Activated CD8-positive, alpha-beta T cell treated with anti-CD3 and anti-CD28 coated beads for 36 hours (primary cell): ENCODE measurements at places on chromosomes 3 and 15.

DNA sequence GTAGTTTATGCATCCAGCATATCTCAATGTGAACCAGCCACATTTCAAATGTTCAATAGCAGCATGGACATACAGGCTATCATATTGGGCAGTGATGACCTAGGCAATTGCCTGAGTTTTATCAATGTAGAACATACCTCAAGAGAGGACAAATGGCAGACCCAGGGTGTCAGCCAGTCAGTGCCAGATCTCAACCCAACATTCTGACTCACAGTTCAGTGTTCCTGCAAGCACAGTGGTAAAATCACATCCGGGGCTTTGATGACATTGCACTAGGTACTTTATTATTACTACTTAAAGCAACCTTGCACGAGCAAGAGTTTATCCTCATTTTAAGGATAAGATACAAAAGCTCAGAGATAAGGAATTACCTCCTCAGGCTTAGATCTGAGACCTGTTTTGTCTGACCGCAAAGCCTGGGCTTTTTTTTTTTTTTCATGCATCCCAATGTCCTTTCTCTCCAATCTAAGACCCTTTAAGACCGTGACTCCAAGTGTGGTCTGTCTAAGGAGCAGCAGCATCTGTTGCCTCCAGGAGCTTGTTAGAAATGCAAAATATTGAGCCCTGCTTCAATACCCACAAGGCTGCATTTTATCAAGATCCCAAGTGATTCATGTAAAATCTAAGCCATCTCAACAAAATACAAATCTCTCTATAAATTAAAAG is 60.1 kb downstream of the SLC12A1 start:
- no peak overlapping the region for H3K27ac ChIP-seq
- no peaks in the 10 kb centered on the region for H3K36me3 ChIP-seq
- DNase-seq, result peak; percentile 7
- H3K4me3 ChIP-seq, result no peak overlapping the region
- peaks cover 2% of the 10 kb centered on the region for H3K4me1 ChIP-seq

DNA sequence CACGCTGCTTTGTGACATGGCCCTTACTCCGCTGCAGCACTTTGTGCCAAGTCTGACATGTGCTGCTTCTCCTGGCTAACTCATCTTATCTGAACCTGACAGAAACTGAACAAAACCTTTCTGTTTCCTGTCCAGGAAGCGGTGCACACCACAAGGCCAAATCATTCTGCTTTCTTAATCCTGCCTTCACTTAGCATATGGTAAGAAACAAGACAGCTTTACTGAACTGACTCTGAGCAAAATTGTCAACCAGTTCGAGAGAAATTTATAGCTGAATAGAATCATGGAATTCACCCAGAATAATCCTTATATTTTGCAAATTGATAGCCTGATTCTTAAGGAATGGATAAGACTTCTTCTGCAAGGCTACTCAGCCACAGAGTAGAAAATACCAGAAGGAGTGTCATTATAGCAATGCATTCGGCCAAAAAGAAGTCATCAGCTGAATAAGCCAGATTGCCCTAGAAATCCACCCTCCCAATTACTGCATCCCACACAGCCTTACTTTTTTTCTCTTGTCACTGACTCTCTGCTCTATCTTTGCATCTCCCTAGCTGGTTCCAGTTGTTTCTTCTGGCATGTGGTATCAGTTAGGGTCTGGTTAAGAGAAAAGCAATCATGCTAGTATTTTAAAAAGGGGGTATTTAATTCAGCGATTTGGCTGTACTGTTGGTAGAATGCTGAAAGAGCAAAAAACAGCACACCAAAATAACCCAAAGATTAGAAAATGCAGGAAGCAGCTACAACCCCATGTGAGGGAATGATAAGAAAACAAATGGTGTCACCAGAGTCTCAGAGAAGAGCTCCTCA is 41.6 kb upstream of the STRIT1 start:
- DNase-seq, result peak; percentile 42
- H3K27ac ChIP-seq, result no peak overlapping the region
- no peaks in the 10 kb centered on the region for H3K27me3 ChIP-seq
- no peak overlapping the region for H3K4me3 ChIP-seq
- no peaks in the 10 kb centered on the region for H3K36me3 ChIP-seq

GRCh38 chr3:181718369-181718768 is 6.6 kb downstream of the SOX2 start:
- peaks cover 3% of the 10 kb centered on the region for H3K4me1 ChIP-seq
- H3K27me3 ChIP-seq, result peaks cover 84% of the 10 kb centered on the region
- H3K36me3 ChIP-seq, result peaks cover 3% of the 10 kb centered on the region
- no peak overlapping the region for H3K4me3 ChIP-seq
- no peak for DNase-seq
- no peak overlapping the region for H3K27ac ChIP-seq

GRCh38 chr3:134299888-134300206 is 49.2 kb upstream of the RYK start:
- no peak for DNase-seq
- H3K4me3 ChIP-seq, result no peak overlapping the region
- H3K27me3 ChIP-seq, result peaks cover 20% of the 10 kb centered on the region
- no peaks in the 10 kb centered on the region for H3K4me1 ChIP-seq
- peaks cover 3% of the 10 kb centered on the region for H3K36me3 ChIP-seq

DNA sequence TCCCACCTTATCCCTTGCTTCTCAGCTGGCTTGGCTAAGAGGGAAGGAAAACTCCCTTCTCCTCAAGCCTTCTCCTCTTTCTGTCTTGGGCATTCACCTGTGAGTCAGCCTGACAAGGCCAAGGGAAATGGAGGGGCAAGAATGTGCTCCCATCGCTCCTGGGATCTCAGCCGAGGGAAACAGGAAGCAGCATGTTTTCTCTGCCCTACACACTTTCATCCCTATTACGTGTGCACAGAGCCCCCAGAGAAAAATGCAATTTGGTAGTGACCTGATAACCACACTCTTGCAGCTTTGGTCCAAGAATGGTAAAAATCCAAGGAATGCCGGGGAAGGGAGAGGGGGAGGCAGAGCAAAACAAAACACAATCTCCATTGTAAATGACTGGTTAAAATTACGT is 32.9 kb upstream of the MTMR10 start:
- H3K27ac ChIP-seq, result no peak overlapping the region
- H3K4me3 ChIP-seq, result no peak overlapping the region
- DNase-seq, result no peak
- H3K36me3 ChIP-seq, result no peaks in the 10 kb centered on the region
- H3K27me3 ChIP-seq, result peaks cover 7% of the 10 kb centered on the region

DNA sequence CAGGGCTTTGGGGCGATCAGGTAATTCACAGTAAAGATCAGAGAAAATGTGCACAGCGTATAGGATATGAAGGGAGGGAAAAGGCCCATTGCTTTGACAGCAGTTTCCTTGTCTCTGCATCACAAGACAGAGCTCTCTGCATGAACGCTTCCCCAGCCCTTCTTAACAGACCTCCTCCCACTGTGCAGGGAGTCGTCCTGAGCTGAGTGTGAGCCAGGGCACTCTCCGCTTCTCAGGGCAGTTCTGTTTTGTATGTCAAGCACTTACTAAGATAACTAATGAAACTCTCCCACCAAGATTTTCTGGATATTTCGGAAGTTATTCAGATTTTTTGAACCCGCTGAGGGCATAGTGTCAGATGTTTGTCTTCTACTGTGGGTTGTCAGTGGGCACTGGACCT is 105.8 kb upstream of the C15orf61 start:
- DNase-seq, result no peak
- H3K36me3 ChIP-seq, result peaks cover 4% of the 10 kb centered on the region
- H3K27ac ChIP-seq, result no peak overlapping the region
- no peaks in the 10 kb centered on the region for H3K27me3 ChIP-seq
- no peaks in the 10 kb centered on the region for H3K4me1 ChIP-seq
